Keratinocyte (primary cell): ENCODE measurements at places on chromosomes 7 and 10. TPM values are rescaled to one million over a fixed set of nuclear protein-coding genes. Genes with fewer than 3 reads are reported as not detected.

GRCh38 chr7:40133561-40134427 is 628 bp downstream of the MPLKIP start:
- H3K27ac ChIP-seq: peak overlapping the region; percentile 90
- peak overlapping the region; percentile 76 for H3K4me3 ChIP-seq
- H3K27me3 ChIP-seq: no peaks in the 10 kb centered on the region

DNA sequence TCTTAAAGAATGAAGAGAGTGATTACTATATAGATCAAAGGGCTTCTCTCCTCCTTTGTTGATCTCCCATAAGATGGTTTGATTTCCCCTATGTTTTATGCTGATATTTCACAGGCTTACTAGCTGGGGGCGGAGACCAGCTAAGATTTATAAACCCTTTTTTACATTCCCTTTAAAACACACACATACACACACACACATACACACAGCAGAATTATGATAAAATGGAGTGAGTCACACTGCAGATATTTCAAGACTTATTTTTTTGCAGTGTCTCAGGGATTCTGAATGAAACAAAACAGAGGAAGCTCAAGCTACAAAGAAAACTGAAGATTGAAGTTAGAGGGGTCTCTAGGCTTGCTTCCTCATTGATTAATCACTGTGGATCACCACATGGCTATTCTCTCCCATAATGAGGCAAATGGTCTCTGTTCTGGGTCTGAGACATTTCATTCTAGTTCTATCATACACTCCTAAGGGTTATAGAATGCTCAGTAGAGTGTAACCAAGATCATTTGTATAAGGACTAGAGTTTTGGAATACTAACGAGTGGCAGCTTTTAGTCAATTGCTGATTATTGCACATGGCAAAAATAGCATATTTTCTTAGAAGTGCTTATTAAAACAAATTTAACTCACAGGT is 18.6 kb downstream of the INA start:
- DNase-seq: no peak
- H3K36me3 ChIP-seq: no peaks in the 10 kb centered on the region
- no peaks in the 10 kb centered on the region for H3K4me1 ChIP-seq

DNA sequence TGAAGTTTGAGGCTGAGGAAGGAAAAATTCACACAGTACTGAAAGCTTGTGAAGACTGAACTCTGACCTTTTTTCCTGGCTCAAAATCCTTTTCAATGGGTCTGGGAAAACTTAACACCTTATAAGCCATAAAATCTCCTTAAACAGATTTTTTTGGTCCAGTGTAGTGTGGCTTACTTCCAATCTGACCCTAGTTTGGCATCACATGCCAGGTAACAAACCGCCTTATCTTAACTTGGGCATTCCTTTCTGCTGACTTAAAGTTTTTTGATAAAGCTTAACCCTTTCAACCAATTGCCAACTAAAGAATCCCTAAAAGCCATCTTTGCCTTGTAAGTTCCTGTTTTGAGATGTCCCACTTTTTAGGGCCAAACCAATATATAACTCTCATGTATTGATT is 13.2 kb upstream of the ITPRID1 start:
- H3K27ac ChIP-seq: no peak overlapping the region
- no peaks in the 10 kb centered on the region for H3K27me3 ChIP-seq
- no peaks in the 10 kb centered on the region for H3K36me3 ChIP-seq
- H3K4me3 ChIP-seq: no peak overlapping the region
- DNase-seq: no peak
- no peaks in the 10 kb centered on the region for H3K4me1 ChIP-seq

DNA sequence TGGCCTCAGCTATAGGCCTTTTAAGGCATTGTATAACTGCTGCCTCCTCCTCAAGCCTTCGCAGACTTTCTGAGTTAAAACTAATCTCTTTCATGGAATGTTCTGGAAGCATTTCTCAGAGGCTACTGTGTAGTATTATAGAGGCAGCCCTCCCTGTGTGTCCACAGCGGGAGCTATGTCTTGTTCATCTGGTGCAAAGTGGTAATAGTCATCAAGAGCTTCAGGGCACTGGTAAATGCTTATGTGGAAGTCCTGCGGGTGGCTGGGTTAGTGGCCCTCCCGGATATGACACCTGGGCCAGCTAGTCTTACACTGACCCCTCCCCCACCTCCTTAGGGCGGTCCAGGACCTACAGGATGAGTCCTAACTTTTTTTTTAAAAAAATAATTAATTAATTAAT is 2.2 kb upstream of the ABHD11 start:
- H3K36me3 ChIP-seq: peaks cover 5% of the 10 kb centered on the region
- H3K27ac ChIP-seq: no peak overlapping the region
- DNase-seq: no peak
- H3K4me3 ChIP-seq: no peak overlapping the region
- no peaks in the 10 kb centered on the region for H3K27me3 ChIP-seq

DNA sequence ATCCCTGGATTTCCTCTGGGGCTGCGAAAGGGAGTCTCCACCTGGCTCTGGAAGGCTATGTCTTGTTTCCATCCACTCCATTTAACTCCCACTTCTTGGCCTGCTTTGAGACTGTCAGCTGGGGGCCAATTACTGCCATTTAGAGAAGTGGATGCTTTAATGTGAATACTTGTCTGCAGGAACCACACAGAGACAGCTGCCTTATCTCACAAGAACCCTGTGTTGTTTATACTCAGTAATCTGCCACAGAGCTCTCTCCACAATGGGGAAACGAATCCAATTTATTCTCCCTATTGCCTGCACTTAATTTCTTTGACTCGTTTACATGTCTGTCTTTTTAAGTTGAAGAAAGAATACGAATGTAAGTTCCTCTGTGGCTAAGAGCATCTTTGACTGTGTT is 787.0 kb upstream of the C7orf33 start:
- H3K27ac ChIP-seq: no peak overlapping the region
- no peaks in the 10 kb centered on the region for H3K36me3 ChIP-seq
- H3K4me1 ChIP-seq: no peaks in the 10 kb centered on the region
- no peak overlapping the region for H3K4me3 ChIP-seq
- H3K27me3 ChIP-seq: no peaks in the 10 kb centered on the region

DNA sequence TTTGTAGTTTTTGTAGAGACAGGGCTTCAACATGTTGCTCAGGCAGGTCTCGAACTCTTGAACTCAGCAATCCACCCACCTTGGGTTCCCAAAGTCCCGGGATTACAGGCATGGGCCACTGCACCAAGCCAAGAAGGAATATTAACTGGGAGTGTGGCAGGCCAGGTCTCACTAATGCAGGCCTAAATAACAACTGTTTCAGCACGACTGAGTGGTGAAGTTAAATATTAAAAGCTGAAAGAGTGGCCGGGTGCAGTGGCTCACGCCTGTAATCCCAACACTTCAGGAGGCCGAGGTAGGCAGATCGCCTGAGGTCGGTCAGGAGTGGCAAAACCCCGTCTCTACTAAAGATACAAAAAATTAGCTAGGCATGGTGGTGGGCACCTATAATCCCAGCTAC is 21.1 kb downstream of the CHUK start:
- no peaks in the 10 kb centered on the region for H3K27me3 ChIP-seq
- peaks cover 14% of the 10 kb centered on the region for H3K36me3 ChIP-seq
- no peaks in the 10 kb centered on the region for H3K4me1 ChIP-seq
- no peak overlapping the region for H3K4me3 ChIP-seq

DNA sequence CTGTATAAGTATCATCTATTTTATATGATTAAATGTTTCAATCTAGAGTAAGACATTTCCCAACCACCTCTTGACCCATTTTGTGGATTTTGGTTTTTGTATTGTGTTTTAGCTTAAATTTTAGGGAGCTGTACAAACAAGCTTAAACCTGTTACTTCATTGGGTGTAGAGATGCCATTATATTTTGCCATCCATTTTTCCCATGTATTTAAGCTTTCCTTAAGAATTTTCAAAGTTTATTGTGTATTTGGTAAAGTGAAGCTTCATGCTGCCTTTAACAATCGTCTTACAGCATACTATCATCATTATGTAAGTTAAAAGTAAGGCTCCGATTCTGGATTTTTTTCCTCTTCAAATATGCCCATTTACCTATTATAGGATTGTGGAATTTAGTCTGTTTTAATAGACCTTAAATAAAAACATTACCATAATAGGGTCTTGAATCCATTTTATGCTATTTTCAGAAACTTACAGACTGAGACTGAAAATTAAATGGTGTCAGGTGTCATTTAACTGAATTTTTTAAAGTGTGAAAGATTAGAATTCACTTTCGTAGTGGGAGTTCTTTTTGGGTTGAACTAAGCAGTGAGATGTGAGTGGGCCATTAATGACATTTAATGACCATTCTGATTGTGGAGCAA is 2.2 kb downstream of the KMT2E start:
- H3K27ac ChIP-seq: peak overlapping the region; percentile 100
- peaks cover 29% of the 10 kb centered on the region for H3K4me1 ChIP-seq
- no peak for DNase-seq
- H3K36me3 ChIP-seq: no peaks in the 10 kb centered on the region
- peak overlapping the region; percentile 94 for H3K4me3 ChIP-seq

The BHLHA15 gene
- polyA plus RNA-seq: not detected in 3 replicates

The FXYD4 gene
- polyA plus RNA-seq: not detected in 3 replicates

DNA sequence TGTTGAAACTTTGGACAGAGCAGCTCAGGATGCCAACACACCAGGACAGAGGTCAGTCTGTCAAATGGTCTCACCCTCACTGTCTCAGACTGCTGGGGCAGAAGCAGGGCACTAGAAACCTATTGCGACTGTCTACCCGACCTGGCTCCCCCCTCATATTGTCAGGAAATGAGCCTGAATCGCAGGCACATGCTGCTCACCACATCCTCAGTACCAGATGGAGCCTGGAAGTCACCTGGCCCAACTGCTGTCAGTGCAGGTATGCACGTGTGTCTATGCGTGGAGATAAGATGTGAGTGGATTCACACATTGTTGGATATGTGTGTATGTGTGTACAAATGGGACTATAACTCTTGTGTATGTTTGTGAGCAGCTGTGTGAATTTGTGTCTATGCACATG is 3.2 kb upstream of the CDHR1 start:
- no peaks in the 10 kb centered on the region for H3K36me3 ChIP-seq
- H3K4me3 ChIP-seq: no peak overlapping the region
- no peak for DNase-seq
- peaks cover 28% of the 10 kb centered on the region for H3K27me3 ChIP-seq

GRCh38 chr7:44103923-44104859 is at the start of gene AEBP1:
AEBP1 (plus strand) TSS chr7:44104345; CDS start chr7:44104666, 321 bp downstream.
- no peak for DNase-seq
- H3K27ac ChIP-seq: no peak within 1 kb of the TSS
- H3K4me1 ChIP-seq: peaks cover 25% of the 10 kb centered on the region
- H3K4me3 ChIP-seq: no peak within 1 kb of the TSS

The COBL gene
- polyA plus RNA-seq: 4.4 to 6.5 TPM (median 4.5 TPM) in 3 replicates
